ENCODE measurements at places on chromosomes 13 and 19. TPM values are rescaled to one million over a fixed set of nuclear protein-coding genes. Genes with fewer than 3 reads are reported as not detected.
A peak's percentile ranks its signal among the peaks of the same experiment; 100 is the strongest.

Gene KLK10
- not detected for total RNA-seq

Gene FOSB
- total RNA-seq, result 3.8 TPM

Gene ZNF229
- total RNA-seq, result 11.8 TPM

Gene TMEM91
- total RNA-seq, result 5.9 TPM

Gene HRC
- not detected for total RNA-seq

Gene VWA8
- 21.4 TPM for total RNA-seq

Gene KIR3DL2
- not detected for total RNA-seq

Gene ZSCAN22
- 3.5 TPM for total RNA-seq

Gene ZNF723
- total RNA-seq, result not detected

Gene DYRK1B
- total RNA-seq, result 19.5 TPM

Gene MIA
- total RNA-seq, result not detected

DNA sequence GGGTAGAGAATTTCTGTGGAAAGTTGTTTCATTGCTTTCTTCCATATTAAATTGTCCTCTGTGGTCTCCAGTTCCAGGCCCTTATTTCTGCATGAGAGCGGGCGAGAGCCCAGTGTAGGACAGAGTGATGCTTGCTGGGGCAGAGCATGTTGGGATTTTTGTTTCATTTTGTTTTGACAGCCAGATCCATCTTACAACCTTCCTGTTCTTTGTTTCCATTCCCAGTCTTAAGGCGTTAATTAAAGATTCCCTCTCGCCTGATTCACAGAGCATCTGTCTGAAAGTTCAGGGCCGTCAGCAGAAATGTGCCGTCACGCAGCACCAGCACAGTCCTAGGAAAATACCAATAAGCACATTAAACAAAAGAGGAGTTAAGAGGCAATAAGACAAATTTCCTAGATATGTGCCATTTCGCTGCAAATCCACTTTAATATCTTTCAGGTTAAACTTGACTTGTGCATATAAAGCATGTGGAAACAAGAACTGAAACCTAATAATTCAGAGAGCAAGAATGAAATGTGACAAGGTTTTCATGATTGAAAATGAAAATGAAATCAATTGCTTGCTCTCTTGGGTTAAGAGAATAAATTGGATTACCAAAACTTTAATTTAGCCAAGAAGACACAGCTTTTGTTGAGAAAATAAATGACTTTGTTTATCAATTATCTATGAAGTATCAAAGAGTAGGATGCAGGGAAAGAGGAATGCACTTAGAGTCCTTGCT, 210.7 kb upstream of the SLC10A2 start:
- no peak for DNase-seq

DNA sequence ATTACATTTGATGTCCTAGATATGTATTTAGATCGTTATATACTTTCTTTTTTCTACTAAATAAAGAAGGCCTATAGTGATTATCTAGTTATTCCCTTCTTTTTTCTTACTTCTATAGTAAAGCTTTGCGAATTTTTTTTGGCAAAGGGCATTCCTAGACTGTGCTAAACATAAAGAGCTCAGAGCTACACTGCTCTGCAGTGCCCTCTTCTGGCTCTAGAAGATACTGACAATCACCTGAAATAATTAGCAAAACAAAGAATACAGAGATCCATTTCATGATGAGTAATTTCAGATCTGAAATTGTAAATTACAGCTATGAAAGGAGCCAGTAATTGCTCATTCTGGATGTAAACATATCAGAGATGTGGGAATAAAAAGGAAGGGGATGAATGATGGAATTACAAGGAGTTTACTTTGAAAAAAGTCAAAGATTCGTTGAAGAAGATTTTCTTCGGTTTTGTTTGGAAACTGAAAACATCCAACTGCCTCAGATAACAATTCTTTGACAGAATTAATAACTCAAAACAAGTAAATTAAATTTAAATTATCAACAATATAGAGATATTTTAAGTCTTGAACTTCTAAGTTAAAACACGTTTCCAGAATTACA, 288.5 kb downstream of the NALCN start:
- DNase-seq, result no peak

GRCh38 chr19:48872884-48873475, 759 bp downstream of the PPP1R15A start:
- DNase-seq, result peak; percentile 95

DNA sequence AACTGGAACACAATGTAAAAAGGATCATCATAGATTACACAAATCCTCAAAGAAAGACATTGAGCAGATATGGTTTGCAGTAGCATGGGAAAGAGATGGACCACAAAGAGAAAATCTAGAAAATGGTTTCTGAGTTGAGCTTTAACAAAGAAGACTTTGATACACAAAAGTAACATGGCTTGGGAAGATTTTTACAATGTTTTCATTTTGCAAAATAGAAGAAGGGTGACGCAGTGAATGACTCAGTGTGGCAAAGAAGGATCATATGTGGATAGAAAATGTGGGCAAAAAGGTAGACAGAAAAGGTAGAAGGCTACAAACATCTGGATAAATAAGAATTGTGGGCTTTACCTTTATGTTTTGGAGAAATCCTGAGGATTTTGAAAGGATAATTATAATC, 1220.5 kb downstream of the PCDH17 start:
- DNase-seq, result no peak

DNA sequence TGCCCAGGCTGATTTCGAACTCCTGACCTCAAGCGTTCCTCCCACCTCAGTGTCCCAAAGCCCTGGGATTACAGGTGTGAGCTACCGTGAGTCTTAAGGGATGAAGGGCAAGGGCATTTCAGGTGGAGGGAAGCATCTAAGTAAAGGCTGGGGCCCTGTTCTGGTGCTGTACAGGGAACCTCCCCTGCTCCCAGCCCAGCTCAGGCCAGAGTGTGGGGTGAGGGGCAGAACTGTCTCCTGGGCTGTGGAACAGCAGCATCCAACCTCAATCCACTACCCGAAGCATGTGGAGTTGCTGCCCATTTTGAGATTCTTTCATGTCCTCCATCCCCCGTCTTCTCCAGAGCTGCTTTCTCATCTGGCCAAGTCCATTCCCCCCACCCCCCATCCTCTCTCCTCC, 105.3 kb downstream of the SIPA1L3 start:
- no peak for DNase-seq

- no peak for DNase-seq
Measured at GRCh38 chr13:42073683-42074082, 25.2 kb downstream of the DGKH start.

- no peak for DNase-seq
Measured at GRCh38 chr13:76036176-76036575, 400.0 kb downstream of the LMO7 start.

- peak; percentile 25 for DNase-seq
Measured at GRCh38 chr13:20418953-20419352, 106.7 kb downstream of the CRYL1 start.

DNA sequence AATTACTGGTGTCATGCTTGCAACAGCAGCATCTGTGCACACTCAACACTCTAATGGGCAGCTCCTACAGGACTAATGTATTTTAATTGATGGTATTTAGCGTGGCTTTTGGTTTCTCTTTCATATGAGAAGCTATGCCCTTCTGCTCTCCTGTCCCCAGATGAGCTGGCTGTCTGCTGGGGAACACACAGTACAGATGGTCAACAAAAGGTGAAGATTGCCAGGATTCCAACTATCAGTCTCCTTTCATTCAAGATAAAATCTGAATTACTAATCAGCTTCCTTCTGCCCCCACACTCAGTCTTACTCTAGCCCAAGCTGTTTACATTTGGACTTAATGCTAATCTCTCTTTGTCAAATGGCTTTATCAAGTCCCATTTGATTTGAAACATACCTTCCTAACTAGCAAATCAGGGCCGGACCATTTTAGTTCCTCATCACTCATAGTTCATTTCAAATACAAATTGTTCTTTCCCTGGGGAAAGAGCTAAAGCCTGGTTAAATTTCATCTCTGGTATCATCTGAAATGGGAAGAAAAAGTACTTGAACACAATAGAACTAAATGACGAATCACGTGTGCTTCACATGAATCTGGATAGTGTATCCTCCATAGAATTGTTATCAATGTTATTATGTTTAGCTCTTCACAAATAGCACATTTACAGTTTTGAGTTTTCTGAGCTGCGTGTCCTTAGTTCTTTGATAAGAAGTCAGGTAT, 988.0 kb downstream of the PCDH17 start:
- DNase-seq, result no peak

GRCh38 chr13:41416276-41416675, 41.1 kb upstream of the RGCC start:
- DNase-seq, result no peak

DNA sequence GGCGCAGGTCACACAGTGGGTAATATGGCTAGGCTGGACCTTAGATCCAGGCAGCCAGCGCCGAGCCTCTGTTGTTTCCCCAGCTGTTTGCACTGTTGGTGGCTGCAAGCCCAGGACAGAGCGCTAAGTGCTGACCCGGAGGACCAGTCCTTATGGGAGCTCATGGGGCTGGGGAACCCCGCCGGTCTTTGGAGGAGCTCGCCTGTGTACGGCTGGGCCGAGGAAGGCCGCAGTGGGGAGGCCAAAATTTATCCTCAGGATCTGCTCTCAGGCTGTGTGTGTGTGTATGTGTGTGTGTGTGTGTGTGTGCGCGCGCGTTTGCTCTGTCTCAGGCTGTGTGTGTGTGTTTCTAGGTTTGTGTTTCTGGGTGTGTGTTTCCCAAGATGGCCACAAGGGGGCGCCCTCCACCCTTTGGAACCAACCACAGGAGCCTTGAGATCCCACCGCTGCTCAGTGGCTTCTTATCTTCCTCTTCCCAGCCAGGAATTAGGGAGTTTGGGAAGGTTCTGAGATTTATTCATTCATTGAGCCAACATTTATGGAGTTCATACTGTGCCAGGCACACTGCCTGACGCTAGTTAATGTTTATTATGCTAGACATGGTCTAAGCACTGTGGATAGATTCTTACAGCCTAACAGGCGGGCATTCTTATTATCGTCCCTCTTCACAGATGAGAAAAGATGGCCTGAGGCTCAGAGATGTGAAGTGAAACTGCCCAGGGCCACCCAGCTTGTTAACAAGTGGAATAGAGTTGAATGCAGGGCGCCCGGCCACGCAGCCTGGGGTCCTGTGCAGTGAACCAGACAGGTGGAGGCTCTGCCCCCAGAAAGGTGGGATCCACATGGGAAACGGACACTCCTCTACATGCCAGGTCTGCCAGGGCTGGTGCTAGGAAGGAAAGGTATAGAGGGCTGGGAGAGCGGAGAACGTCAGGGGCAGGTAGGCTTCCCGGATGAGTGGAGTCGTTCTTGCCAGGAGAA, 13.0 kb downstream of the PGLYRP1 start:
- DNase-seq, result peak; percentile 95

GRCh38 chr19:41013359-41013758, 22.3 kb downstream of the CYP2B6 start:
- DNase-seq, result no peak

DNA sequence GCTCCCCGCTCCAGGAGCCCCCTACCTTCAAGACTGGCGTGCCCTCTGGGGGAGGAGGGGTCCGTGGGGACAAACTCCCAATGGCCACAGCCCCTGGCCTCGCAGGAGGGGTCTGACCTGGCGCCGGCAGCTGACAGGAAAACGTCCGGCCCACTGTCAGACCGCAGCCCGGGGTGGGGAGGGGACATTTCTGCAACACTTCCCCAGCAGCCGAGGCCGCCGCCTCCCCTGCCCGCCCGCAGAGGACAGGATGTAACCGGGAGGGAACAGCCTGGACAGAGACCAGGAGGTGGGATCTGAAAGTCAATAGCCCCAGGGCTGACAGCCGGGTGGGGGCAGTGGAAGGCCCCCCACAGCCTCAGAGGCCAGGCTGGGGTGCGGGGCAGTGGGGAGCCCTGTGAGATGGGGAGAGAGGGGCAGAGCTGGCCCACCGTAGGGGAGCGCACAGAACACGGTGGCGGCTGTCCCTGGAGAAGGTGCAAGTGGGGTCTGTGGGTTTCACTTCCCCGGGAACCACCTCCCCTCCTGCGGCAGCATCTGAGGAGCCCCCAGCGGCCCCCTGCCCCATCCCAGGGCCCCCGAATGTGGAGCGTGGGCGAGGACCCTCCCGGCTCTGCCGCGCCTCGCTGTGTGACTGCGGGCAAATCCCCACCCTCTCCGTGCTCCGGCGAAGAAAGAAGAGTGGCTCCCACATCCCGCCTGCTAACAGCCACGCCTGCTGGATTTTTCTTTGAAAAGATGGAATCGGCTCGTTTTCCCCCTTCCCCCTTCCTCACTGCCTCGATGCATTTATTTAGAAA, at the start of gene PEAK3:
Gene PEAK3 (minus strand): TSS at position 114 of the 800 bp plus-strand sequence. CDS start 1,244 bp downstream, outside the sequence.
- DNase-seq, result peak; percentile 96

DNA sequence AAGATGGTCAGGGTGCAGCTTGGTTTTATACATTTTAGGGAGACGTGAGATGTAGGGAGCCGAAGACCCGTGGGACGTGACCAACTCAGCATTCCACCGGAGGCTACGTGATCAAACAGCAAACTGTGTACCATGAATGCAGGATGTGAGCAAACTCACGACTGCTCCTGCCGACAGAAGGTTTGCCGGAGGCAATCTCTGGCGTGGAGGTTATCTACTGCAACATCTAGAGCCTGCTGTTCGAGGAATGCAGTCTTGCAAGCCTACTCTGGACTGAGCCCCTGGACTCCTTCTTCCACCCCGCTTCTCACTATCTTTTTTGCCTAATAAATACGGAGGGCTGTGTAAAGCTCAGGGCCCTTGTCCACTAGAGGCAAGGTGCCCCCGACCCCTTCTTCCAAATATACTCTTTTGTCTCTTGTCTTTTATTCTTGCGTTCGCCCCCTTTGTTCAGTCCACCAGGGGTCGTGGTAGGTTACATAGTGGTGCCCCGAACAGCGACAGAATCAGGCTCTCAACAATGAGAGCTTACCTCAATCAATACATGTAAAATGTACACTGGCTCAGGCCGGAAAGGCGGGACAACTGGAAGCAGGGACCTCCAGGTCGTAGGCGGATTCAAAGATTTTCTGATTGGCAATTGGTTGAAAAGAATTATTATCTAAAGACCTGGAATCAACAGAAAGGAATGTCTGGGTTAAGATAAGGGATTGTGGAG, 8.9 kb upstream of the OR1I1 start:
- DNase-seq, result peak; percentile 23

- DNase-seq, result peak; percentile 82
Measured at GRCh38 chr19:18777301-18778075, 13.6 kb downstream of the COMP start.

GRCh38 chr19:6087074-6087571, 23.2 kb downstream of the RFX2 start:
- DNase-seq, result no peak

GRCh38 chr19:5547881-5548280, 19.9 kb downstream of the TINCR start:
- peak; percentile 23 for DNase-seq

All from osteoblast (primary cell).